Naive thymus-derived CD8-positive, alpha-beta T cell (primary cell): ENCODE measurements at places on chromosomes 2 and 18. TPM values are rescaled to one million over a fixed set of nuclear protein-coding genes. Genes with fewer than 3 reads are reported as not detected.
A peak's percentile ranks its signal among the peaks of the same experiment; 100 is the strongest.

TFPI gene
- not detected for polyA plus RNA-seq

EGR4 gene
- not detected for polyA plus RNA-seq

- DNase-seq: no peak
These were observed 40.1 kb upstream of the TMEM177 start for GRCh38 chr2:119638685-119639554.

PLEKHH2 gene
- not detected for polyA plus RNA-seq

GRCh38 chr2:100880036-100880435 is 60.1 kb downstream of the NPAS2 start:
- no peak for DNase-seq

TEKT4 gene
- polyA plus RNA-seq: not detected

GRCh38 chr2:28224648-28225472 is 167.8 kb upstream of the FOSL2 start:
- no peak for DNase-seq

DNA sequence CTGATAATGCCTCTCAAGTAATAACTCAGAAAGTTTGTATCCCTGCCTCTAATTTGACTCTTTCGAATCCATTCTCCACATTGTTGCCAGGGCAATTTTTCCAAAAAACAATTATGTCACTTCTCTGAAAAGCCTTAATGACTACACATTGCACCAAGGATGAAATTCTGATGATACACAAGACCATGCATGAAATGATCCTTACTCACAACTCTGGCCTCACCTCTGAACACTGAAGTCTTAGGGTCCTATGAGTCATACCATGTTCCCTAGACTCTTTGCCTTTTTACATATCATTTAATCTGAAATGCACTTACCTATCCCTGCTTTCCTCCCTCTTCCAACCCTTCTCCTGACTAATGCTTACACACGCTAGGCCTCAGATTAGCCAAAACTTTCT is 51.0 kb downstream of the WDPCP start:
- DNase-seq: no peak

SH3RF3 gene
- 4.4 TPM for polyA plus RNA-seq

DNA sequence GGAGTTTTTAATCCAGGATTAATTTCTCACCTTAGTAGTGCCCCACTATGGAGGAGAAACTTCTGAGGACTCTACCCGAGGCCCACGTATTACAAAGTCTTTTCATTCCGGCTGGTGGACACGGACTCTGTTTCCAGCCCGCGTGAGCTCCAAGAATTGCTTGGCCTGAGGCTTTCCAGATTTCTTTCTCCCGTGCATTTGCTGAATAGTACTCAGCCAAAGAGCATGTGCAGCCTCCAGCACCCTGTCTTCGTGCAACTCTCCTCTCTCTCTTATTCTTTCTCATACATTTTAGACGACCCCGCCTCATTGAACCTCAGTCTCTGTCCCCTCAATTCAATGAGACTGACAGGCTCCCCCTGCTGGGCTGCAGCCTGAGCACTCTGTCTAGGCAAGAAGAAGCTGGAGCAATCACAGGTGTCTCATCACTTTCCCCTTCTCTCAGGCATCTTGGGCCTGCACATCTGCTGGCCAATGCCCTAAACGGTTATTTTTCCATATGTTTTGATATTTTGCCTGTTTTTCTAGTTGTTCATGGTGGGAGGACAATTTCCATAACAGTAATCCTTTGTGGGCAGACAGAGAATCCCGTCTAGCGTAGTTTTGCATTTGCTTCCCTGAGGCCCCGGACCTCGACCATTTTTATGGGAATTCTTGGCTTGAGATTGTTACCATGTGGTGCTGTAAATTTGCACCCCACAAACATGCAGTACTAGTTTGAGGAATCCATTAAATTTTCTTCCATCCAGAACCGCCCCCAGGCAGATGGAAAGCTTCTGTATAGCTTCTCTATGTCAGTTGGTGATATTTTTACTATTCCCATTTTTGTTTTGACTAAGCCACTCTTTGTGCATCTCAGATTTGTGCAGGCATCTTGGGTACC is 50.1 kb upstream of the LPIN2 start:
- DNase-seq: peak; percentile 62

- no peak for DNase-seq
These were observed 48.0 kb downstream of the BCL2L11 start for GRCh38 chr2:111168528-111169239.

DNA sequence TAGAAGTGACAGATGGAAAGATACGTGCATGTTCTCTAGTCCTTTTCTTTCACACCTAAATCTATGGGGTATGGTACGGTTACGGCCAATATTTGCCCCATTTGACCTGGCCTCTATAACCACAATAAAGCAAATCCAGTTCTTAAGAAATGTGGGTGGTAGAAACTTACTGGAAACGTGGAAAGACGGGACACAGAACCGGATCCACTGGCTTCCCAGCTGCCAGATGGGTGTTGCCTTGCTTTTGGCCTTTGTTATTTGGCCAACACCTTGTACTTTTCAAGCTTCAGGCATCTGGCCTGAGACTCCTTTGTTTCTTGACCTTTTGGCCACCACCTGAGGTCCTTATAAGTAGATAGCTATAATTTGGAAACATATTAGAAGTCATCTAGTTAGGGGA is 635.9 kb downstream of the SLC4A3 start:
- no peak for DNase-seq

DNA sequence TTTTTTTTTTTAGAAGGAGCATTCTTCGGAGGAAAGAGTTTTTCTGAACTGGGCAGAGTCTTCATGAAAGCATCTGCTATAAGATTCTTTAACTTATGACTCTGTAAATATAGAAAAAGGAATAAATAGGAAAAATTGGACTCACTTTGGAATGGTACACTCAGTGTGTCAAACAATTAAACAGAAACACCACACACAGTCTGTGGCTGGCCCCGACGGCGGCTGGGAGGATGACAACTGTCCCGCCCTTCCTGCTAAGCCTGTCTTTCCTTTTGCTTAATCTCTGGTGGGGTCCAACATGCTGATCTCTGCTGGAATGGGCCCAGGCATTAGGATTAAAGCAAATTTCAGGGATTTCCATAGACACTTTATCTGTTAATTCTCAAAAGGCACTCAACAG is 12.5 kb upstream of the RAB31 start:
- no peak for DNase-seq

- no peak for DNase-seq
These were observed 13.8 kb upstream of the KIF1A start for GRCh38 chr2:240833724-240834285.

- DNase-seq: peak; percentile 20
These were observed 54.0 kb upstream of the GPR75 start for GRCh38 chr2:53913721-53914120.

PLGLB1 gene
- 0.49 TPM for polyA plus RNA-seq

DNA sequence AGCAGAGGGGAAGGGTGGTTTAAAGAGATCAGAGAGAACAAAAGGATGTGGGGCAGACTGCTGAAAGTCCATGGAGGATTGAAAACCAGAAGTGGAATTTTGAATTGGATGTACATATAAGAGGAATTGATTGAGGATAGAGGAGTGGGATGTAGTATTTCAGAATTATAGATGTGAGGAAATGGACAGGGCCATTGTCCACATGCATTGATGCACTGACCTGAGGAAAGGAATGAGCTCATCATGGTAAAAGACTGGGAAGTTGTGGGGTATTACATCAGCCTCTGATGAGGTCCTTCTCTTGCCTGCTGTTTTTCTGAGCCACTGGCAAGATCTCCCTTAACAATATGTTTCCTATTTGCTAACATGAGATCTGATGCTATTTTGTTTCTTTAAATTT is 365.7 kb upstream of the FANCL start:
- no peak for DNase-seq

NCKAP5 gene
- not detected for polyA plus RNA-seq

ARHGAP15 gene
- polyA plus RNA-seq: 253 TPM

GRCh38 chr18:42778024-42778423 is 337.5 kb downstream of the RIT2 start:
- no peak for DNase-seq

UGT1A1 gene
- not detected for polyA plus RNA-seq

DNA sequence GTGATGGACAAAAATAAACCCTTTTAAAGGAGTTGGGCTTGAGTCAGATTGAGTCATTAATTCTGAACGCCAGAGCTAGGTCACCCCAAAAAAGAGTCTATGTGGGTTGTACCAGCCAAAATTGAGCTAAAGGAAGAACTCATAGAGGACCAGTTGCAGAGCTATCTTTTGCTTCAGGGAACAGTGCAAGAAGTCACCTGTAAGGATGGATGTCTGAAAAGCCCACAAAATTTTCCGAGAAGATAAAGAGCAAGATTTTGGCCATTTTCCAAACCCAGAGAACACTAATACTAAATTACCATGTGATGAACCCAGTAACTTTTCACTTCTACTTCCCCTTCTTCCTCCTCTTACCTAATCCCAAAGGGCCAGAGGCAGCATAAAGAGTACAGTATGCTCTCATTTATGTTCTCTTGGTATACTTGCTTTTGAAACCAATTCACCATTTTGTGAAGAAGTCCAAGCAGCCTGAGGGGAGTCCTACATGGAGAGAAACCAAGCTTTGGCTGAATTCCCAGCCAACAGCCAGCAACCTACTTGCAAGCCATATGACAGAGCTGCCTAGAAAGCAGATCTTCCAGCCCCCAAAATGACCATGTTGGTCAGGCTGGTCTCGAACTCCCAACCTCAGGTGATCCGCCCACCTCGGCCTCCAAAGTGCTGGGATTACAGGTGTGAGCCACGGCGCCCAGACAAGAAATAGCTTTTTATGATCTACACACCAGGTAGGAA is 551.7 kb downstream of the SATB2 start:
- no peak for DNase-seq

GRCh38 chr2:74847070-74847858 is 13.3 kb downstream of the HK2 start:
- DNase-seq: no peak

TMEM200C gene
- not detected for polyA plus RNA-seq

- no peak for DNase-seq
These were observed 1389.1 kb upstream of the TMEFF2 start for GRCh38 chr2:193583638-193584400.

DNA sequence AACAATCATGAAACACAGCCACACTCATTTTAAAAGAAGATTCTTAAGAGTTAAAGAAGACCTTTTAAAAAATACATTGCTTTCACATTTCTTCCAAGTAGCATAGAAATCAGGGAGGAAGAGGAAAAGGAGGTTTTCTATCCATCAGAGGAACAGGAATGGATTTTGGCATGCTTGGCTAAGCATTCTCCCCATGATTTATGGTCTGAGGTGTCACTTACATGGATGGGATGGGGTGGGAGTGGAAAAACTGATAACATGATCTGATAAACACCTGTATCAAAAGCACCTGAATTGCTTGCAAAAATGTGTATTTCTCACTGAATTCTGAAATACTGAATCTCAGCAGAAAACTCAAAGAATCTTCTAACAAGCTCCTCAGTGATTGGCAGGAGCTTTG is 265.9 kb downstream of the NRXN1 start:
- no peak for DNase-seq

GKN1 gene
- polyA plus RNA-seq: not detected

- DNase-seq: no peak
These were observed 650 bp downstream of the CCBE1 start for GRCh38 chr18:59696311-59697235.

DNA sequence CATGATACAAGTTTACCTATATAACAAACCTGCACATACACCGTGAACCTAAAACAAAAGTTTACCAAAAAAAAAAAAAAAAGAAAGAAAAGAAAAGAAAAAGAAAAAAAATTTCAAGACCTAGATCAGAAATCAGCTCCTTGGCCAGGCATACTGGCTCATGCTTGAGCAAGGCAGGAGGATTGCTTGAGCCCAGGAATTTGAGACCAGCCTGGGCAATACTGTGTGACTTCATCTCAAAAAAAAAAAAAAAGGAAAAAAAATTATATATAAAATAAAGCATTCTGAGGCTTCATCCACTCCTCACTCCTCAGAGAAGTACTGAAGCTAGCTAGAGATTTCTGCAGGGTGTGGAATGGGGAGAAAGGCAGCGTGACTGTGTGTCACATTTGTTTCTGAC is 11.8 kb upstream of the PROC start:
- no peak for DNase-seq

DNA sequence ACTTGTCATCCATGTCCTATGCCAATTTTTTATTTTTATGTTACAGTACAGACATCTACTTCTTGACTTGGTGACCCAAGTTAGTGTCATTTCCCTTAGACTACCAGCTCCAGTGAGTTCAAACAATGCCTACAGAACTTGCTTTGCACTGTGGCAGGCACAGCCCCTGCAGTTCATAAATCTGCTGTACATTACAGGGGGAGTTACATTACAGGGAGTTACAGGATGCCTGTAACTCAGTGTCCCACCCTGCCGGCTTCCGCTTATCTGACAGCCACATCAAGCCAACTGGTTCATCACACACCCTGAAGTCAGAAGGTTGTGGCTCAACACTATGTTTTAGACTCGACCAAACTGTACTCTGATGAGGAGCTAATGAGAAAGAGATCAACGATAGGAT is 7.8 kb upstream of the NPAS2 start:
- DNase-seq: peak; percentile 29

NOSTRIN gene
- polyA plus RNA-seq: not detected

DNA sequence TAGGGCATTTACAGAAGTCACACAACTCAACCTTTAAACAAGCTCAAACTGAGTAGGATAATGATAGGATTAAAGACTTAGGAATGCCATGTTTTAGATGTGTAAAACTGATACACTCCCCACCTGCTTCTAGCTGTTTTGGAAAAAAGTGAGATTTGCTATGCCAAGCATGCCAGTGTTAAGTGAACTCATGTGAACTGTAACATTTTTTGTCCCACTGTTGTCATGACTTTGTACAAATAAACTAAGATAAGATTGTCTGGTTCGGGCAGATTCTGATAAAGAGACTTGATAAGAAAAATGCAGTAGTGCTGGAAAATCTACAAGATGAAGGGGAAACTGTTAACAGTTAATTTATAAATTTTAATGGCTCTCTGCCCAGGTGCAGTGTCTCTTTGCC is 66.5 kb downstream of the GLS start:
- no peak for DNase-seq

- no peak for DNase-seq
These were observed 80.9 kb downstream of the AQP4 start for GRCh38 chr18:26784599-26784998.

GRCh38 chr2:40034198-40034597 is 255.1 kb upstream of the THUMPD2 start:
- DNase-seq: no peak

- no peak for DNase-seq
These were observed 78.9 kb downstream of the TRIM43 start for GRCh38 chr2:95670686-95671085.

GRCh38 chr2:180730976-180731375 is 249.4 kb upstream of the UBE2E3 start:
- no peak for DNase-seq

CCDC195 gene
- not detected for polyA plus RNA-seq

DNA sequence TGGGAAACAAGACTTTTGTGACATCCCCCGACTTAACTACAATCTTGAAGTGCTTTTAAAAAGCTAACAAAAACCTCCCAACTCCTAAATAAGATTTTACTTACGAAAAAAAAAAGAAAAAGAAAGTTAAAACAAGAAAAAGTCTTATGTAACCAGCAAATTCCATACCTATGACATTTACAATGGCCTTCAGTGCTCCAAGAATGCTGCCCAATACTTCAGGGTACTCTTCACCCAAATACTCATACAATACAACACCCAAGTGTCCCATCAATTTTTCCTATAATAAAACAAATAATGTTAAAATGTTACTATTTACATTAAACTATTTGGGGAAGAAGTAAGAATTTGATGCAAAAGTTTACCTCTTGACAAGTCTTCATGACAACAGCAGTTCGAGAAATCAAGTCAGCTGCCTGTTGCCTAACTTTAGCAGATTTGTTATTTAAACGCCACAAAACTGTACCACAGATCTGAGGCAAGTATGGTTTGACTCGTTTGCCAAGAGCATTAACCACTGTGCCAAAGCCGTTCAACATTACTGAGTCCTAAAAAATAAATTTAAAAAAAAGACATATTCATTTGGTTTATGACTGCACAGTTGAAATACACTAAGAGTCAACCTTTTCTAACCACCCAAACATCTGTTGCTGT is 34.8 kb downstream of the SF3B1 start:
- DNase-seq: no peak
